ENCODE measurements at places on chromosomes 13 and 19.
A peak's percentile ranks its signal among the peaks of the same experiment; 100 is the strongest.

GRCh38 chr19:33802001-33802400, 5.3 kb downstream of the KCTD15 start:
- DNase-seq: no peak

- peak; percentile 37 for DNase-seq
Observed at GRCh38 chr13:29594303-29594709, 1.2 kb downstream of the SLC7A1 start.

- DNase-seq: no peak
Observed at GRCh38 chr19:35095667-35096368, 19.8 kb upstream of the FXYD3 start.

- peak; percentile 31 for DNase-seq
Observed at GRCh38 chr19:3249408-3249807, 24.9 kb downstream of the CELF5 start.

GRCh38 chr19:50480281-50481111, 3.8 kb upstream of the GARIN5A start:
- peak; percentile 10 for DNase-seq

DNA sequence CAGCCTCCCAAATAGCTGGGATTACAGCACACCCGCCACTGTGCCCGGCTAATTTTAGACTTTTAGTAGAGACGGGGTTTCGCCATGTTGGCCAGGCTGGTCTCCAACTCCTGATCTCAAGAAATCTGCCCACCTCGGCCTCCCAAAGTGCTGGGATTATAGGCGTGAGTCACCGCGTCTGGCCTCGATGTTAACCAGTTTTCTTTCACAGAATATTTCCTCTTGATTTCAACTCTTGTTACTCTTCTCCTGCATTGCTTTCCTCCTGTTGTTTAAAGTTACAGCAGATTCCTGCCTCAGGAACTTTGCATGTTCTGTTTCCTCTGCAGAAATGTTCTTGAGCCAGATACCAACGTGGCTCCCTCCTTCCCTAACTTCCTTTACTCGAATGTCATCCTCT, 3.7 kb upstream of the PEX11G start:
- DNase-seq: no peak

DNA sequence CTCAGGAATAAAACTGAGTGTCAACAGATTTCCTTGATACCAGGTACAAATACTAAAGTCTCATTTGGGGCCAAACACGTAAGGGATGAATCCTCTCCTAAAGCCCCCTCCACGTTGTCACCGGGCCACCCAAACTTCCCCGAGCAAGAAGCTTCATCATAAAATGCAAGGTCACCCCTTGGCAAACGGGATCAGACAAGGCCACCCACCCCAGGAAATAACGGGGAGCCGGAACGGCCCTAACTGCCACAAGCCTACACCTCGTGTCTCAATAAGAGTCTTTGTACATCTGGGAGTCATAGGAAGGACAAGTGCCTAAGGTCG, 717 bp downstream of the EEF2 start:
- DNase-seq: no peak

- DNase-seq: no peak
Observed at GRCh38 chr13:36190771-36191170, 23.6 kb downstream of the SOHLH2 start.

GRCh38 chr13:113046883-113047244, 58.7 kb upstream of the F7 start:
- peak; percentile 9 for DNase-seq

DNA sequence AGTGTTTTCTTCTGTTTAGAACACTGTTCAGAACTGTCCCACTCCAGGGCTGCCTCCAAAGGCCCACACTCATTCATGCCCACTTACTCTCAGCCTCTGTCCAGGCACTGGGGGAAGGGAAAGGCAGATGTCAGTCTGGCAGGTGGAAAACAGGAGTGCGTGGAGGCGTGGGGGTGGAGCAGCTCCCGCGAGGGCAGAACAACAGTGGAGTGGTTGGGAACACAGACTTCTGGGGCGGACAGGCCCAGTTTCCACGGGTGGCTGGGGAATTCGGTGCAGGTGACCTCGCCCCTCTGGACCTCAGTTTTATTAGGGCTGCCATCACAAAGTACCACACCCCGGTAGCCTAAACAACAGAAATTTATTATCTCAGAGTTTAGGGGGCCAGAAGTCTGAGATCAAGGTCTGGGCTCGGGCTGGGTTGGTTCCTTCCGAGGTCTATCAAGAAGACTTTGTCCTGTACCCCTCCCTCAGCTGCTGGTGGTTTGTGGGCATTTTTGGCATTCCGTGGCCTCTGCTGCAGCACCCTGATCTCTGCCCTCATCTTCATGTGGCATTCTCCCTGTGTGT, 59.7 kb downstream of the SIPA1L3 start:
- DNase-seq: peak; percentile 37

- DNase-seq: no peak
Observed at GRCh38 chr13:73000027-73000674, 58.7 kb upstream of the KLF5 start.

- no peak for DNase-seq
Observed at GRCh38 chr13:66681403-66681802, 548.7 kb downstream of the PCDH9 start.

GRCh38 chr19:33574824-33575223, 46.9 kb upstream of the CHST8 start:
- no peak for DNase-seq

- DNase-seq: peak; percentile 28
Observed at GRCh38 chr13:112062072-112062567, 4.8 kb upstream of the SOX1 start.

- DNase-seq: no peak
Observed at GRCh38 chr19:46731007-46731501, 14.1 kb upstream of the PRKD2 start.

Data from glutamatergic neuron (in vitro differentiated cells).